ENCODE measurements at places on chromosomes 13 and 19.

- no peak for DNase-seq
These were observed 8.5 kb downstream of the MTRF1 start for GRCh38 chr13:41254902-41255301.

- DNase-seq, result no peak
These were observed 60.2 kb upstream of the FLT1 start for GRCh38 chr13:28555096-28555495.

DNA sequence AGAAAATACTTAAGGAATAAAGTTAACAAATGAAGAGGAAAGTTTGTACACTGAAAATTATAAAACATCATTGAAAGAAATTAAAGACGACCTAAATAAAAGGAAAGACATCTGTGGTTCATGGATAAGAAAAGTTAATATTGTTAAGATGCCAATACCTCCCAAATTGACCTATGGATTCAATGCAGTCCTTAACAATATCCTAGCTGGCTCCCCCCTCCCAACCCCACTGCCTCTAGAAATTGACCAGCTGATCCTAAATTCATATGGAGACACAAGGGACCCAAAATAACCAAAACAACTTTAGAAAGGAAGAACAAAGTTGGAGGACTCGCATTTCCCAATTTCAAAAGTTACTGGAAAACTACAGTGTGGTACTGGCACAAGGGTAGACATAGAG, 28.3 kb downstream of the ZNF45 start:
- no peak for DNase-seq

- no peak for DNase-seq
These were observed 725.2 kb upstream of the SLITRK1 start for GRCh38 chr13:84607261-84608013.

- DNase-seq, result no peak
These were observed 5.4 kb downstream of the AKAP8 start for GRCh38 chr19:15374105-15374651.

DNA sequence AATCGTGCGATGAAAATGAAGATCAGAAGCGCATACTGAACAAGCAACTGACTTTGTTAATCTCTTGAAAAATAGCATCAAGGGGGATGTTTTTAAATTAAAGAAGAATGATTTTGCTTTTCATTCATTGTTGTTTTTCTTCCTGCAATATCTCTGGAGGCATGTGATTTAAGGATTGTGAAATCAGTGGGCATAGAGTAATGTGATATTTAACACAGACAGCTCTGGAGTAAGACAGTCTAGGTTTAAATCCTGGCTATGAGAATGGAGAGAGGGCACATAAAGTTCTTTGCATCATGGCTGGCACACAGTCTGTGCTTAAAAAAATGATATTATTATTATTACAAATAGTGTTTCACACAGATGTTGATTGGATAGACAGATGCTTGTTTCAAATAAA, 243.1 kb upstream of the NBEA start:
- no peak for DNase-seq

DNA sequence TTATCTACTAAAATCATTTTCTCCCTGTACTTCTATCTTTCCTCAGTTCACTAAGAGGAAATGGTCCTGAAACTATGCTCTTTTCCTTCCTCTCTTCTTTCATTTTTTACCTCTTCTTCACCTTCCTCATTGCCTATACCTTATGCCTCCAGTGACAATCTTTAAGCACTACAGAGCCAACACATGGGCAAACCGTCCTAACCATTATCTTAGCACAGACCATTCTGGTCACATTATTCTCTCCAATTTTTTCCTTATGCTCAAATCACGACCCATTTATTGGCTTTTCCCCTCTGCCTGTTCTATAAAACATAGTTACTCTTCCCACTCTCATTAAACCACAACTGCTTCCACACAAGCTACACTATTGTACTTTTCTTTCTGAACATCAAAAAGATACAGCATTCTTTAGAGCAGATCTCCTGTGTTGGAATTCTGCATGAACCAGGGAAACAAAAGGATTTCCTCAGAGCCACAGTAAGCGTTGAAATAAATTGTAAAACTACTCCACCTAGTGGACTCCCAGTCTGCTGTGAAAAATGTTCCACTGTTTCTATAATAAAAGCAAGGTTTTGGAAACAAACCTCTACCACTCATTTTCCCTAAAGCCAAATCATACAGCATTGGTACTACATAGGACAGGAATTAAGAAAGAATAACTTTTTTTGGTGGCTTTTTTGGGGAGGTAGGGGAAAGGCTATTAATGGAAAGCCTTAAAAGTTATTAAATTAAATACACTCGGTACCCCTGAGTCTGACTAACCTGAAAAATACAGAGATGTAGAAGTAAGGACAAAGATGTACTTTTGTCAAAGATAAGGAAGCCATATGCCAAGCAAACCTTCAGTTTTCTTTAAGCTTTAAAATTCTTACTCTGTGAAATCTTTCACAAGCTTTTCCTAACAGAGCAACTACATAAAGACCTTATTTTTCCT, 19.5 kb downstream of the NUFIP1 start:
- no peak for DNase-seq

- no peak for DNase-seq
These were observed 18.0 kb downstream of the TCF3 start for GRCh38 chr19:1634242-1634937.

DNA sequence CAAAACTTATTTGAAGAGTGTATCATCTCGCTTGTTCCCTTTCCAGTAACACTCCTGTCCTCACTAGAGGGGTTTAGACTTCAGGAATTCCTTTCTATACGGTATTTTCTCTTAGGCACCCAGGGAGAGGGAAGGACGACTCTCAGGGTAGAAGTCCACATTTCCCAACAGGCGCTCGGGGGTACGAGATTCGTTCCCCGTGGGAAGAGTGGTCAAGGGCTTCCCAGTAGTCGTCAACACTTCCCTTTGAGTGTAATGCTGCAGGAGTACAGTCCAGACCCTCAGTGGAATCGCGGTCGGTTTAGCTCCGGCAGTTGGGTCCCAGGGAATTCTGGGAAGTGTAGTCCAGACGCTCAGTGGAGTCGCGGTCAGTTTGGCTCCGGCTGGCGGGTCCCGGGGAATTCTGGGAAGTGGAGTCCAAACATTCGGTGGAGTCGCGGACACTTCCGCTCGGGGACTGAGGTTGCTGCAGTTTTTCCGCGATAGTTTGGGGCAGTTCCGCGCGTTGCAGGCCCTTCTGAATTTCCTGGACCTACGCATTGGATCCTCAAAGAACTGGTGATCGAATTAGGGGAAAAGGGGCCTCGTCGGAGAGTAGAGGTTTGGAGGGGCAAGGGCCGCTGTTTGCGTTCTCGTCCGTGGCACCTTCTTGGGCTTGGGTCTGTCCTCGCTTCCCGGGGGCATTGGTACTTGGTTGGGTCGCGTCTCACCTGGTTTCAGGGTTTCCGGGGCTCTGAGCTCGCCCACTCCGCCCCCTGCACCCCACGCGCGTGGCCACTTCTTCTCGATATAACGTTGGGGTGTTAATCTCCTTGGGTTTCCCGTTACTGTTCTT, at the start of gene ZNF224:
Gene ZNF224, plus strand, starts transcription at position 431 of the 835 bp plus-strand sequence. CDS start 3,513 bp downstream, outside the sequence.
- DNase-seq, result peak; percentile 76

DNA sequence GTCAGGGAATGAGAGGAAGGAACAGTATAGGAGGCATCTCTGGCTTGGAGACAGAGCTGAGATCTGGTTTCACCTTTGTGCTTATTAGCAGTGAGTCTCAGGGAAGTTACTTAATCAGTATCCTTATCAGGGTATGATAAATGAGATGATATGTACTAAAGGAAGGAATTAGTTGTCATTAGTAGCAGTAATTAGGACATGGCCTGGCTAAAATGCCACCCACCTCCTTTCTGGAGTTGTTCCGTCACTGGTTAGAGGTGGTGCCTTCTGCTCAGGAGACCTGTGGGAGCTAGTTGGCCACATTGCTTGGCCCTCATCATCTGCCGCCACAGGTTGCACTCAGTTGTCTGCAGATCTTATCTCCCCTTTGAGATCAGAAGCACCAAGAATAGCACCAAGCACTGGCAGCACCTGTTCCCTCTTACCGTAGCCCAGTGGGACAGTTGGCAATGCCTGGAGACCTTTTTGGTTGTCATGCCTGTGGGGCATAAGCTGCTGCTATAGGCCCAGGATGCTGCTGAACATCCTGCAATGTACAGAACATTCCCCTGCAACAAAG, 4.7 kb downstream of the GPATCH1 start:
- DNase-seq, result peak; percentile 37

- no peak for DNase-seq
These were observed 11.5 kb downstream of the FFAR2 start for GRCh38 chr19:35459414-35460082.

DNA sequence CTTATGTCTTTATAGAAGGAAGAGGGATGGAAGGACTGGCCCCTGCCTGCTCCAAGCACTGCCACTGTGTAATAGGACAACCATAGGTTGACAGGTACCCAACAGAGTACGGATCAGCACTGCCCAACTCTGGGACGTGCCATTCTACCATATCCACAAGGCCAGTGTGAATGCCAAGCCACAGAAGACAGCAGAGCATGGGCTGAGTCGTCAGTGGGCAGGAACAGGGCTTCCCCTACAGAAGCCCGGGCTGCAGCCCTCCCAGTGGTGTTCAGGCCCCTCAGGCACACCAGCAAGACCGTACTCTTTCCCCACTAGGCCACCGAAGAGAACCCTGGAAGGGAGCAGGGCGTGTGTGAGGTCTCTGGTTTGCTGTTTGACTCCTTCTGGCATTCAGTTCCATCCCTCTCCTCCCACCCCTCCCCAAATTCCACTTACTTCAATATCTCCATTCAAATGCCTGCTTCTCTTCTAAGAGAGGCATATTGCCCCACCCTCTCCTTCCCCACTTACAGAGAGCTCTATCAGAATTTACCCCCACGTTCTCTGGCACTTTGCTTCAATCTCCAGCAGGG, 209.4 kb downstream of the FOXO1 start:
- DNase-seq, result no peak

DNA sequence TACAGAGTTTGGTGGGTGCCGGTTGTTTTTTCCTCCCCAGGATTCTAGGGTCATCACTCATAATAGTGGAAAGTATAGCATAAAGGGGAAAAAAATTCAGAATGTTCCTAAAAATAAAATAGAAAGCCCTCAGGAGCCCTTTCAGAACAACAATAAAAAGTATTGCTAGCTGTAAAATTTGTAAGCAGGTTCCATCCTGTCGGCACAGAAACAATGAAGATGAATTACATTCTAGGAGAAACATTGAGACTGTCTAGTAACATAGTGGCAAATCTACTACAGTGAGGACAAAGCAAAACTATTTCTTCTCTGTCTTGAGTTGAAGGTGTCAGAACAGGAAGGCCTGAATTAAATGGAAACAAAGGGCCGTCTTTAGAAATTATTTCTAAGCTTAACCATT, 870.7 kb downstream of the PCDH9 start:
- no peak for DNase-seq

GRCh38 chr19:28128341-28128740, 1084.6 kb downstream of the UQCRFS1 start:
- DNase-seq, result no peak

- no peak for DNase-seq
These were observed 16.9 kb downstream of the GADD45B start for GRCh38 chr19:2492870-2493269.

DNA sequence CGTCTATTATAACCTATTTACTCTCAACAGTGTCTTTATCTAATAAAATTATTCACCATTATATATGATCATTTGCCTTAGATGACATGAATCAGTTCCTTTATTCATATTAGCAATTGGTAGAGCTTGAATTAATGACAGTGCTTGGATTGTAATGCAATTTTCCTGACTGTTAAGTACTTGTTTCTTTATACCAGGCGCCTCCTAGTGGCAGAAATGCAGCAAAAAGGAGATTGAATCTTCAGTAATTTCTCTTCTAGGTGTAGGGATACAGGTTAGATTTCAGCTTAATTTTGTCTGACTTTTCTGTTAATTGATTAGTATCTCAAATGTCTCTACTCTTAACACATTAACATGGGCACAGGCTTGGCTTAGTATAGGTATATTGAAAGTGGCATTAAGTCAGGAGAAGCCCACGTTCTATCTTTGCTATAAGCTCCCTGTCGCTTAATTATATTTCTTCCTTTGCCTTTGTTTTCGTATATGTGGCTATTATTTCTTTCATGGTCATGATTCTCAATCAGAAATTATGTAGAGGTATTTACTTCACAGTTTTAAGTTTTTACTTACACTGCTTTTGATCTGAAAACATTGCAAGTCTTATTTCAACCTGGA, 9.1 kb upstream of the LHFPL6 start:
- peak; percentile 54 for DNase-seq

- DNase-seq, result no peak
These were observed 2.3 kb upstream of the SIGLEC12 start for GRCh38 chr19:51503896-51504295.

GRCh38 chr13:21813110-21813509, 142.2 kb downstream of the FGF9 start:
- DNase-seq, result no peak

DNA sequence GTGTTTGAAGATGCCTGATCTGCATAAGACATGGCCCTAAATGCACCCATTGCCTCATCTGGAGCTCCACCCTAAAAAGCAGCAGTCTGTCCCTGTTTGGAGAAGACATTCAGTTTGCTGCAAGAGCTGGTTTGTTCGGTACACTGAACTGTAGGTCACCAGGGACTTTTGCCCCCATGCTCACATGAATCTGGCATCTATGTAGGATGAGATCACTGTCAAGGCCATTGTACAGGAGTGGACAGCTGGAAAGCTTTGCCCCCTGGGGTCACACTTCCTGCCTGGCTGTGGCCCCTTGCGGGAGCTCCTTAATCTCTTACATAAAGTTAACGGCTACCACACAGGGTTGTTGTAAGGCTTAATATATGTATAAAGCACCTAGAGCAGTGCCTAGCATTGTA, 73.0 kb downstream of the IPO5 start:
- no peak for DNase-seq

GRCh38 chr13:28620011-28620830, 38.7 kb upstream of the POMP start:
- DNase-seq, result no peak

- DNase-seq, result no peak
These were observed 118.0 kb upstream of the POSTN start for GRCh38 chr13:37716420-37717195.

- DNase-seq, result no peak
These were observed 14.6 kb downstream of the CEACAM3 start for GRCh38 chr19:41811036-41811435.

DNA sequence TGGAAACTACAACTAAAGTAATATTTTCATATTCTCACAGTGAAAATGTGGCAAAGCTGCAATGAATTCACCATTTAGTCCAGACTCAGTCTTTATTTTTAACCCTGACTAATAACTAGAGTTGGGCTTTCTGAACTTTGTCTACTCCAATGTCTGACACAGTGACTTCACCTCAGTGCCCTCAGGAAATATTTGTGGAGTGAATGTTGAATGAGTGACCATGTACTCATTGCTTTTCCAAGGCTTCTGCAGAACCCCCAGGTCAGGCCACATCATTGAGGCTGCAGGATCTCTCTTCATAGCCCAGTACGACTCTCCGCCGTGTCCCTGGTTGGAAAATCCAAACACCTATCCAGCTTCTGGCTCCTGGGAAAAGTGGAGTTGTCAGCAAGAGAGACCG, 1.8 kb downstream of the ZNF175 start:
- no peak for DNase-seq

GRCh38 chr19:1910177-1910576, 5.0 kb downstream of the ADAT3 start:
- no peak for DNase-seq

- DNase-seq, result no peak
These were observed 13.5 kb upstream of the F7 start for GRCh38 chr13:113091891-113092775.

- no peak for DNase-seq
These were observed 64.2 kb upstream of the ZNF599 start for GRCh38 chr19:34837262-34837661.

Measured in Jurkat, Clone E6-1 (cell line).